ENCODE measurements at places on chromosomes 1 and 21. TPM values are rescaled to one million over a fixed set of nuclear protein-coding genes. Genes with fewer than 3 reads are reported as not detected.

KPRP gene
- not detected for polyA plus RNA-seq

- DNase-seq, result no peak
These were observed 420 bp downstream of the CFAP57 start for GRCh38 chr1:43172527-43172972.

DNA sequence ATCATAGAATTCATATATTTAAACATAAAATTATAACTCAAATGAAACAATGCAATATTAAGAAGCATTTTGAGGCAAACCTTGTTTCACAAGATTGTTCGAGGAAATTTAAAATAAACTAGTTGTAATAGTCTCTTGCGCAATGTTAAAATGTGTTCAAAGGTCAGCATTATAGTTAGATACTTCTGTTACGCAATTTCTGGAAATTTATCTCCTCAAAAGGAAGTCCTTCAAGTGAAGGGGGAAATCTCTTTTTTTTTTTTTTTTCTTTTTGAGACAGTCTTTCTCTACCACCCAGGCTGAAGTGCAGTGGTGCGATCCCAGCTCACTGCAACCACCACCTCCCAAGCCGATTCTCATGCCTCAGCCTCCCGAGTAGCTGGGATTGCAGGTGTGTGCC is 52.1 kb downstream of the FMO4 start:
- no peak for DNase-seq

DNA sequence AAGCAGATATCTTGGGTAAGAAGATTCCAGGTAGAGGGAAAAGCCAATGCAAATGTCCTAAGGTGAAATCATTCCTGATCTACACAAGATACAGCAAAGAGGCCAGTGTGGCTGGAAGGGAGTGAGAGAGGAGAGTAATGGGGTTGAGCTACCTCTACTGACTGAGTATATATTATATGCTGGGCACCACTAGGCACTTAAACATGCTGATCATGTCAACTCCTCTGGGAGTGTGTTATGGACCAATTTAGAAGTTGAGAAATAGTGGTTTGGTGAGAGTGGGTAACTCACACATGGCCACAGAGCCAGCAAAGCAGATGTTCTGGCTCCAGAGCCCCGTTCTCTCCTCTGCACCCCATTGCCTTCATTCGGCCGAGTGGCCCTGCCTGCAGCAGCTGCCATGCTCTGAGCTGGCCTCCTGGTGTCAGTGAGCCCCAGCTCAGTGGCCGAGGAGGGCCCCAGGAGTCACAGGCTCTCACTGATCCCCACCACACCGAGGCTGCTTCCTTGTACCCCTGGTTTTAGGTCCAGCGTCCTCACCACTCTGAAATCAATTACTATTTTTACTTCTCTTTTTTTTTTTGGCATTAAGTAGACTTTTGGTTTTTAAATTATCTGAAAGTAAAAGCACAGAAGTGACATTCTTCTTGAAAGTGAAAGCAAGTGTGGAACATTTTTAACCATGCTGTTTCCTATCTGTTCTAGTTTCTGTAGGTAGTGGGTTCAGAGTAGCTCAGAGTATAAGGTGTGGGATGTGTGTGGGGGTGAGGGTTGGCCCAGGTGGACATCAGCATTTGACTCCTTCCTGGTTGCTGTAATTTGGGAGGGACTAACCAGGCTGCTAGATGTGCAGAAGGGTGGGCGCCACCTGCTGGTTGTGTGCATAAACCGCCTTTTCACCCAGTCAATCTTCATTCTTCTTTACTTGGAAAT is 45.8 kb upstream of the CRNN start:
- DNase-seq, result peak; percentile 44

GRCh38 chr1:215202868-215203267 is 120.3 kb downstream of the KCNK2 start:
- DNase-seq, result no peak

DNA sequence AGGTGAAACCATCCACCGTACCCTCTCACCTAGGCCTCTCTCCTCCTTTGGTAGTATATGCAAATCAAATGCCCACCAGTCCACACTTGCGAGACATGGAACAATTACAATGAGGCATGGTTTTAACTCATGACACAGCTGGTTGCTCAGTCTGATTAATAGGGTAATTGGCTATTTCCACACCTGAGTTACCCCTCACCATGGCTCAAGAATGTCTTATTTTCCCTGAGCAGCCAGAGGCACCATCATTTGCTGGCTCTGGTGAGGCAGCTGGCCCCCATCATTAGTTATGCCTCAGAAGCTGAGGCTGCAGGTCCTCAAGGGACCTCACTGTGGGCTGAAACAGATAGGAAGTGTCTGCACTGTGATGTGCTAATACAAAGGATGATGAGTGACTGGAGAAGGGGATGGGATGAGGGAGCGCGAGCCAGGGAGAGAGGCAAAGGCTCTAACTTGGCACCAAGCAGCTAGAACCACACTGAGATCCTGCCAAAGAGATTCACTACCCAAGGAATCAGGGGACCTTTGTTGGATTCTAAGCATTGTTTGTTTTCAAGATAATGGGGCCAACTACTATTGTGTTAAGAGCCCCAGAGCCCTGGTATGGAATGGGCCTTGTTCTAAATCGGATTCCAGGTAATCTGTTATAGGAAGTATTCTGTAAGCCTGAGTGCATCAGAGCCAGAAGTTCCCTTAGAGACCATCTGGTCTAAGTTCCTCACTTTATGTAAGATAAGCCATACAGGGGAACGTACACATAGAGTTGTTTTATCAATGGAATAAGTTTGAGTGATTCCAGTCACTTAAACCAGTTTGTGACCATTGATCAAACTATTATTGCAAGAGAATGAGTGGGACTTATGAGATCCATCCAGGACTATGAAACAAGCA is 80.0 kb upstream of the CNTN2 start:
- no peak for DNase-seq

DNA sequence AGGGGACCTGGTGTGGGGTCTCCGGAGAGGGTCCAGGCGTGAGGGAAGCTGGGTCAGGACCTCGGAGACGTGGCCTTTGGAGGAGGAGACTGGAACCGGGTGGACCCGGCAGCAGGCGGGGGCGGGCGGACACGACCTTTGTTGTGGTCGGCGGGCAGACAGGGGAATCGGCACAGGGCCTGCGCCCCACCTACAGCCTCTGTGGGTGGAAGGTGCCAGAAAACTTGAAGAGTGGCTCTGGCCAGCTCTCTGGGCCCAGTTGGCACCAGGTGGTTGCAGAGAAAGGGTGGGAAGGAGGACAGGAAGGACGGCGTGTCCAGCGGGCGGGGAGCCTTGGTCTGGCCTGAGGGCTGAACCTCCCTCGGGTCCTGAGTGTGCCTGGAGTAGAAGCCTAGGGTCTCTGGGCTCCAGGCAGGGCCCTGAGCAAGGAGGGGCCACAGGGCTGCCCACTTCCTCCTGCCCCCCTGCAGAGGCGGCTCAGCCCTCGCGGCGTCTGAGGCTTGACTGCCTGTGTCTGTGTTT is 7.7 kb upstream of the TTLL10 start:
- no peak for DNase-seq

GRCh38 chr1:215606564-215607168 is 39.6 kb downstream of the KCTD3 start:
- DNase-seq, result no peak

GRCh38 chr1:226678251-226678650 is 60.8 kb downstream of the ITPKB start:
- DNase-seq, result no peak

GRCh38 chr1:33056426-33056825 is 19.7 kb upstream of the AK2 start:
- no peak for DNase-seq

DNA sequence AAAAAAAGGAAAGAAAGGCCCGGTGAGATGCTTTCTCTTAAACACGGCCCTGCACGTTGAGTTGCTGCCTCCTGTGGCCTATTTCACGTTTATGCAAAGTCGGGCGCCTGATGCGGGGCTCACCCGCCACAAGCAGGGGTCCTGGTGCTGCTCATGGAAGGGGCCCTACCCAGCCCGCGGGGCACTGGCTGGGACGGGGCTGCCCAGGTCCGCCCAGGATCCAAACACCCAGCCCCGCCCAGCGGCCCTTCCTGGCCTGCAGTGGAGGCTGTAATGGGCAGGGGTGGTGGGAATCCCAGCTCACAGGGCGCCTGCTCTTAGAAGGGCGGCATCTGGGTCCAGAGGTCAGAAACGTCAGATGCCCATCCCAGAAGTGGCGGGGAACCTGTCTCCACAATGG is 1.6 kb downstream of the COL6A2 start:
- no peak for DNase-seq
